ENCODE measurements at places on chromosomes 4 and X.

DNA sequence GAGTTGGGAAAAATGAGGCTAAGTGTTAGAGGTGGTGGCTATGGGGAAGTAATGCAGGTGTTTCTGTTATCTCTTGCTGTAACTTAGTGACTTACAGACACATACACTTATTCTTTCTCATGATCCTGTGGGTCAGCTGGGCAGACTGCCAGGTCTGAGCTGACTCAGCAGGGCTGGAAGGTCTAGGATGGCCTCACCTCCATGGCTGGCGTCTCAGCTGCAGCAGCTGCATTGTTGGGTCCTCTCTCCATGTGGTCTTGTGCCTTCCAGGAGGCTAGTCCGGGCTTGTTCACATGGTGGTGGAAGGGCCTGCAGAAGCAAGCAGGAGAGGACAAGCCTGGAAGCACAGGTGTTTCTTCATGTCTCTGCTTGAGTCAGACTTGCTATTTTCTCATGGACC is 172.7 kb downstream of the NHS start:
- no peak for DNase-seq

GRCh38 chr4:109294468-109295020 is 7.9 kb downstream of the COL25A1 start:
- no peak for DNase-seq

DNA sequence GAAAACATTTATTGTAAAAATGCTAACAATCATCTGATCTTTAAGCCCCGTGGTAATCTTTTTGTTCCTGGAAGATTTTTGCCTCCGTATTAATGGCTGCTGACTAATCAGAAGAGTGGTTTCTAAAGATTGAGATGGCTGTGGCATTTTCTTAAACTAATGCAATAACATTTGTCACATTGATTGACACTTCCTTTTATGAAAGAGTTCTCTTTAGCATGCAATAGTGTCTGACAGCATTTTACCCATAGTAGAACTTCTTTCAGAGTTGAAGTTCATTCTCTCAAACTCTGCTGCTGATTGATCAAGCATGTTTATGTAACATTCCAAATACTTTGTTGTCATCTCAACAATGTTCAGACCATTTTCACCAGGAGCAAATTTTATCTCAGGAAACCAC is 26.8 kb upstream of the UGT2B4 start:
- no peak for DNase-seq

- DNase-seq: no peak
Observed at GRCh38 chr4:112140536-112140935, 4.7 kb upstream of the FAM241A start.

DNA sequence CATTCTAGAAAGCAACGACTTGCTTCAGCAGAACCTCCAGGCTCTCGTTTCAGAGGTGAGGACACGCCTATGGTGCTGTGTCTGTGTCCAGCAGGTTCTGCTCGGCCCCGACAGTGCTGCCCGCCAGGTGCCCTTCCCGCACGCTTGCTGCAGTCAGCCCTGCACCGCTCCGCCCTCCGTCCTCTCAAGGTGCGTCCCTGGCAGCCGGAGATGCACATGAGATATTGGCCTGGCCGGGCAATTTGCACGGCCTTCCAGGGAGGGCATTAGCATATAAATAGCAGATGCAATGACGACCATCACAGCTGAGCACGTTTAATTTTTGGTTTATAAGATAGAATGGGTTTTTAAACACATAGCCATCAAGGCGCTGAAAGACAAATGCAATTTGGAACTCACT is 14.4 kb downstream of the UVSSA start:
- DNase-seq: no peak

DNA sequence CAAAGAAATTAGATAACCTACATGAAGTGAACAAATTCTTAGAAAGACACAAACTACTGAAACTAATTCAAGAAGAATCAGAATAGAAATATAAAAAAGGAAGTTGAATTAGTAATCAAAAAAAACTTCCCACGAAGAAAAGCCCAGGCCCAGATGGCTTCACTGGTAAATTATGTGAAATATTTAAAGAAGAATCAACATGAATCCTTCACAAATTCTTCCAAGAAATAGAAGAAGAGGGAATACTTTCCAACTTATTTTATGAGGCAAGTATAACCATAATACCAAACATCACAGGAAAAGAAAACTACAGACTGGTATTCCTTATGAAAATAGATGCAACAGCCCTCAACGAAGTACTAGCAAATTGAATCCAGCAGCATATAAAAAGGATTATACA is 30.7 kb downstream of the MOSPD2 start:
- DNase-seq: no peak

DNA sequence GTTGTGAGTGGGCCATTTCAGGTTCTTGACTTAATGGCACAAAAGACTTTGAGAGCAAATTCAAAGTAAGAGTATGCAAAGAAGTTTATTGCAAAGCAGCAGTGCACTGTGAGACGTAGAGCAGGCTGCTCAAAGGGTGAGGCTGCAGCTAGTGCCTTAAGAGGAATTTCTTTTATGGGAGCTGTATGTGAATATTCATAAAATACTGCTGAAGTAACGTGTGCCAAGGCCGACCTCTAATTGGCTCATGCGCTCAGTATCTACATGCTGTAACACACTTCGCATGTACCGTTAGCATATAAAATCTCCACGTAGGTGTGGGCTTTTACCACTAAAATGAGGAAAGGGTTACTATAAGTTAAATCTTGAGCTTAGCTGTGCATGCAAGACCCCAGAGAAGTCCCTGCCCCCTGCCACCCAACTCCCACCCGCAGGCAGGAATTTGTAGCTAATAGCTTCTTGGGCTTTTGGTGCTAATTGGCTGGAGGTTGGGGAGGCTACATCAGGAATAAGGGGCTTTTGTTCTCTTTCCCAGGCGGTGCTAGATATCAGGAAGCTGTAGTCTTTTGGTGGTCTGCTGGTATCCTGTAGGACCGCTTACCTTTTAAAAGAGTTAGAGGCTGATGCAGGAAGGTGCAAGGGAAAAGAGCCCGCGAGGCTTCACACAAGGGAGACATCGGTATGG is 47.6 kb downstream of the FSTL5 start:
- DNase-seq: no peak

- no peak for DNase-seq
Observed at GRCh38 chr4:82618103-82618720, 56.4 kb upstream of the TMEM150C start.

- no peak for DNase-seq
Observed at GRCh38 chr4:75058486-75058885, 125.6 kb downstream of the PARM1 start.

DNA sequence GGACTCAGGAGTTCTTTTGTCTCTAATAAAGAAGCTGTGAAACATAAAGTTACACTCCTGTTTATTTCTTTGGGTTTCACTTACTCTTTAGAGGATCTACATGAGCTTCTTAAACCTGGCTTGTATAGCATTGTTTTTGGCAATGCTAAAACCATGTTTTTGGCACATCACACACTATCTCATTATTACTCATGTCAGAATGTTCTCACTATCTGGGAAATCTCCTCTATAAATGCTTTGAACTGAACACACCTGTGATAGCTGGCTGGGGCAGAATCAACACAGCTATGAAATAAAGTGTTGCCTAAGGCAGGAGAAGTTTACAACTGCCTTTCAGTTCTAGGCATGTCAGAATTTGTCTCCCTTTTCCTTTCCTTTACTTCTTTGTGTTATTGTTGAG is 52.6 kb downstream of the SULT1B1 start:
- DNase-seq: no peak

DNA sequence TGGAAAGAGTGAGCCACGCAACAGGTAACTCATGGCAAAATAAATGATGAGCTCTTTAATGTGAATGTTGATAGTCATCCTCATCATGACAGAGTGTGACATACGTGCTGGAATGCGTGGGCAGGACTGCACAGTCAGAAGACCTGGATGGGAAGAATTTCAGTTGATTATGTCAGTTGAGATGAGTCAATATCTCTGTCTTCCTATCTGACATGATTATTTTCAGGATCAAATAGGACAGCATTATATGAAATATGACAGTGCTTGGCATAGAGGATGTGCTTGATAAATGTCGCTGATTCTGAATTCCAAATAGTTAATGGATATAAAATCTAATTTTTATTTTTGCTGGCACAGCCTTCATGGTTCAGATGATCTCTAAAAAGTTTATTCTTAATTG is 95.1 kb downstream of the IL15 start:
- no peak for DNase-seq

GRCh38 chr4:102439236-102439614 is 61.9 kb upstream of the NFKB1 start:
- no peak for DNase-seq

DNA sequence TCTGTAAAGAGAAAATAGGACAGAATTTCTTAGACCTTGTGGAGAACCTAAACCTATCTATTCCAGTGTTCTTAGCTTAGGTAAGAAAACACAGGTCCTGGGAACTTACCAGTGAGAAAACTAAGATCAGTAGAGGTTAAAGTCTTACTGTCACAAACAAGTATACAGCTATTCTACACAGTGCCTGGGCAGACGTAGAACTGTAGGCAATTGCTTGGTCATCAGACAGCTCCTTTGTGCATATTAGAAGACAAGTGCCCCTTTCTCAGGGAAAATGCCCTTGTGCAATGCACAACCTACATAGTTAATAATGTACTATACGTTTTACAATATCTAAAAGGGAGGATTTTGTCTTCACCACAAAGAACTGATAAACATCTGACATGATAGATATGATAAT is 86.6 kb upstream of the JADE1 start:
- DNase-seq: no peak

DNA sequence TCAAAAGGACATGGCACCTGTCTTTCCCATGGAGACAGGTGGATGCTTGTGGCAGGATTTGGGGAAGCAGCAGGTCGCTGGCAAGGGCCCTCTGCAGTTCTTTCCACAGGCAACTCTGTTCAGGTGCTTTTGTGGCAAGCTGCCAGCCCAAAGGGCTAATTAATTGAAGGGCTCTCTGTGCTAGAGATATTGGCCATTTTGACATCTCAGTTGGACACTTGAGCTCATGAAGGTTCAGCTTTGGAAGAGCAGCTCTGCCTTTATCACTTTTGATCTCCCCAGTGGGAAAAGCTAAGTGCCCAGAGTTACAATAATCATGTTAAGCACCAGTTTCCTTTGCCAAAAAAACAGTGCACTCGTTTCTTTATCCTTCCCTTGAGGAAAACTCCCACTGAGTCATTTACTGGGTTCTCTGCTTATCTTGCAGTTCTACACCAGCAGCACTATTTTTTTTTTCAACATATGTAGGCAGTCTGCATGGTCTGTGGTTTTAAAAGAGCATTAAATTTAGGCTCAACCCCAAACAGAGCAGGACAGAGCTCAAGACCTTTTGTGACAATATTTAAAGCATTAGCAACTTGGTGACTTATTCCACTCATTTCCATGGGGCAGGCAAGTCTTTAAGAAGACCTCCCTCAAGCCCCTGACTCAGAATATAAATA is 336.4 kb upstream of the RASGEF1B start:
- no peak for DNase-seq

DNA sequence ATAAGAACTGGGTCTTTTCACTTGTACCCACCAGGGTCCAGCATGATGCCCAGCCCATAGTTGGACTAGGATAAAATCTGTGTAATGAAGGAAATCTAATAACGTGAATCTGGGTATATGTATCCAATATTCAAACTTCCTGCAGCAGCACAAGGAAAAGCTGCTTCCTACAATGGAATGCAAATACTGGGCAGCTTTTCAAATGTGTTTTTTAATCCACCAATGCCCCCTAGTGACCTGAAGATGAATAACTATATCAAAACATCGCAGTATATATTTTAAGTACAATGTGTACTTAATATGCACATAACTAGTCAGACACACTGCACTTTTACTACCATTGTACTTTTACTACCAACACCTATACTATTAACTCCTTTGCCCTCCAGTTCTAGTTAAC is 5.3 kb downstream of the APOO start:
- no peak for DNase-seq

DNA sequence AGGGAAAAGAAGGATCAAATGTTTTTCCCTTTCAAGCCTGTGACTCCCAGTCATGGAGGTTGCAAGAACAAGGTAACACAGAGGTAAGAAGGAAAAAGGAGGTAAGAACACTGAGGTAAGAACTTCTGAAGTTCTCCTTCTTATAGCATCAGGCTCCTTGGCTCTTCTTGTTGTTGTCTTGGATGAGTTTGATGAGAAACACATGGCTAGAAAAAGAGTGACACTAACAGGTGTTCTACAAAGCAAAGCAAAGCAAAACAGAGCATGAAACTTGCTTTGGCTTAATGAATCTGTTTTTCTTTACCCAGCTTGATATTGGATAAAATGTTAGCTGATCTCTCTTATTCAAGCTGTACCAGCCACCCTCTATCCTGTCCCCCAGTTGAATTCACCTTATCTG is 231.2 kb upstream of the F9 start:
- DNase-seq: no peak

- no peak for DNase-seq
Observed at GRCh38 chrX:13179100-13179499, 134.7 kb upstream of the FAM9C start.

Measured in stimulated activated naive CD8-positive, alpha-beta T cell treated with anti-CD3 and anti-CD28 coated beads, Interleukin-15, Interleukin-2, amounts not matched to agents 100 U/mL and 50 U/mL, for 24 hours (primary cell).